ENCODE measurements at places on chromosomes 3 and 15.

- no peak for DNase-seq
Measured at GRCh38 chr3:20154078-20154477, 31.9 kb downstream of the SGO1 start.

DNA sequence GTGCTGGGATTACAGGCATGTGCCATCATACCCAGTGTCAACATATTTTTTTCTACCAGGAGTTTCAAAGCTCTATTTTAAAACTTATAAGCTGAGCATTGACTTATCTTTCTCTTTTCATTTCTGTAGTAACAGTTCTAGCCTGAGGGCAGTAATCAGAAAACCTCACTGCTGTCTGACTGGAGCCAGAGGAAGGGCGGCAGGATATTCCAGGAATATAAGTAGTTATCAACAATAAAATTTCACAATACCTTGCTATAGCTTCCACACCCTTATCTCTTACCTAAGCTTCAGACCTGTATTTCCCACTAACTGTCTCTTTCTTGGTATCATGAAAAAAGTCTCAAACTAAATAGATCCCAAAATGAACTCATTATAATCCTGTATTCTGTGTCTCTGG is 5.1 kb upstream of the NEDD4 start:
- DNase-seq: no peak

- DNase-seq: no peak
Measured at GRCh38 chr15:86328658-86329057, 249.0 kb downstream of the AGBL1 start.

- no peak for DNase-seq
Measured at GRCh38 chr15:84604826-84605553, 4.2 kb downstream of the ZSCAN2 start.

GRCh38 chr15:31280831-31281216 is 45.8 kb upstream of the KLF13 start:
- peak; percentile 30 for DNase-seq

DNA sequence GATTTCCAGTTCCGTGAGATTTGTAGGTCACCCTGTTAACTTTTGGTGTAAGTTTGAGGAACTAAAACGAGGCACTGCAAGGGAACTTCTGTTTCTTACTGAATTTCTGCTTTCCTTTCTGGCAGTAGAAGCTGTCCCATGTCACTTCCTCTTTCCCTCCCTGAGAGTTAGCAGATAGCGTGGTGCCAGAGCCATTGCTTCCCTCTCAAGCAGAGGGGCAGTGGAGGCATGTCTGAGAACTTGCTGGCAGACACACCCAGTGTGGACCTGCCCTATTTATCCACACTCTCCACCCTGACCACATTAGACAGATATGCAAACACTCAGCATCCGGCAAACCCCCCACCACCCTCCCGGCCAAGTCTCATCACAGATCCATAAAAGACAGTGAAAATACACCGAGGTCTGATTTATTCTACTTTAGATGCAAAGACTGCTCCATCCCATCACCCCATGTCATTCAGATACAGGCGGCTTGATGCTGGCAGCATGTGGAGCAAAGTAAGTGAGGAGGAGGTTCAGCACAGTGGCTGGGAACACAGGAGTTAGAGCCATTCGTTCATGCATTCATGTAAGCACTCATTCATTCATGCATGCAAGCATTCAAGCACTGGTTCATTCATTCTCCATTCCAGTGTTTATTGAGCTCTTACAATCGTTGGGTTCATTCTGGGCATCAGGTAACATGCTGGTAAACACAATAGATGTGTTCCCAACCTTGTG is 324.7 kb downstream of the SHQ1 start:
- DNase-seq: no peak

All from D341Med (cell line).